ENCODE measurements at places on chromosomes 16 and 17. TPM values are rescaled to one million over a fixed set of nuclear protein-coding genes. Genes with fewer than 3 reads are reported as not detected.

Gene NKD1
- 12.6 TPM for total RNA-seq

Gene AXIN1
- 25.9 TPM for total RNA-seq

Gene SLC39A11
- total RNA-seq = 49.3 TPM

Gene LHX1
- not detected for total RNA-seq

Gene LITAFD
- not detected for total RNA-seq

Gene KRT40
- total RNA-seq = not detected

Gene WSCD1
- total RNA-seq = 3.7 TPM

Gene LDHD
- total RNA-seq = 7.0 TPM

Gene CLDN6
- total RNA-seq = 7.1 TPM

Gene TBC1D3H
- total RNA-seq = not detected

Gene TXNDC11
- 78.8 TPM for total RNA-seq

Gene WFIKKN2
- total RNA-seq = 0.06 TPM

Gene EVPL
- 34.1 TPM for total RNA-seq

Gene VMO1
- total RNA-seq = 14.0 TPM

Gene ANKRD40CL
- total RNA-seq = not detected

Gene KRT33B
- total RNA-seq = not detected

Gene FZD2
- 8.3 TPM for total RNA-seq

Gene IGF2BP1
- total RNA-seq = 14.9 TPM

Gene MAP3K14
- total RNA-seq = 13.5 TPM

Gene ADAM11
- total RNA-seq = 0.09 TPM

Gene SOCS1
- total RNA-seq = 16.7 TPM

Gene TUBB3
- 15.6 TPM for total RNA-seq

Gene CORO6
- 1.7 TPM for total RNA-seq
